CD8-positive, alpha-beta memory T cell (primary cell): ENCODE measurements at places on chromosomes 5 and 9. TPM values are rescaled to one million over a fixed set of nuclear protein-coding genes. Genes with fewer than 3 reads are reported as not detected.

NEK6 gene
- 9.5 TPM for polyA plus RNA-seq

SLC27A6 gene
- not detected for polyA plus RNA-seq

TSLP gene
- polyA plus RNA-seq: 0.10 TPM

SHISAL2B gene
- not detected for polyA plus RNA-seq

GGTA1 gene
- not detected for polyA plus RNA-seq

ZNF366 gene
- polyA plus RNA-seq: not detected

TRIM7 gene
- 0.74 TPM for polyA plus RNA-seq

FOXI1 gene
- not detected for polyA plus RNA-seq

DNA sequence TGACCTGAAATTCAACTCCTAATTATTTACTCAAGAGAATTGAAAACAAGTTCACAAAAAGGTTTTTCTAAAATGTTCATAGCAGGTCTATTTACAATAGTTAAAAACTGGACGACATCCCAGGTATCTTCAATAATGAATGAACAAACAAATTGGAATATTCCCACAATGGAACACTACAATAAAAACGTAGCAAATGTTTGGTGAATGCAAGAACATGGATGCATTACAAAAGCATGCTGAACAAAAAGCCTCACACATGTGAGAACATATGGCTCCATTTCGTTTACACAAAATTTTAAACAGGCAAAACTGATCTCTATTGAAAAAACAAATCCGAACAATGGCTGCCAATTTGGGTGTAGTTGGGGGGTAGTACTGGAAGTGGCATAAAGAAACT is 669.9 kb downstream of the MTRR start:
- no peaks in the 10 kb centered on the region for H3K36me3 ChIP-seq
- no peak for DNase-seq
- no peak overlapping the region for H3K4me3 ChIP-seq
- no peaks in the 10 kb centered on the region for H3K4me1 ChIP-seq

- no peak overlapping the region for H3K27ac ChIP-seq
- H3K4me3 ChIP-seq: no peak overlapping the region
- no peak for DNase-seq
- no peaks in the 10 kb centered on the region for H3K27me3 ChIP-seq
- peaks cover 4% of the 10 kb centered on the region for H3K36me3 ChIP-seq
These were observed 31.6 kb downstream of the TMEM161B start for GRCh38 chr5:88236866-88237642.

GRCh38 chr5:2602451-2603271 is 148.8 kb downstream of the IRX2 start:
- no peaks in the 10 kb centered on the region for H3K36me3 ChIP-seq
- H3K27me3 ChIP-seq: no peaks in the 10 kb centered on the region
- DNase-seq: no peak
- H3K4me1 ChIP-seq: no peaks in the 10 kb centered on the region

DNA sequence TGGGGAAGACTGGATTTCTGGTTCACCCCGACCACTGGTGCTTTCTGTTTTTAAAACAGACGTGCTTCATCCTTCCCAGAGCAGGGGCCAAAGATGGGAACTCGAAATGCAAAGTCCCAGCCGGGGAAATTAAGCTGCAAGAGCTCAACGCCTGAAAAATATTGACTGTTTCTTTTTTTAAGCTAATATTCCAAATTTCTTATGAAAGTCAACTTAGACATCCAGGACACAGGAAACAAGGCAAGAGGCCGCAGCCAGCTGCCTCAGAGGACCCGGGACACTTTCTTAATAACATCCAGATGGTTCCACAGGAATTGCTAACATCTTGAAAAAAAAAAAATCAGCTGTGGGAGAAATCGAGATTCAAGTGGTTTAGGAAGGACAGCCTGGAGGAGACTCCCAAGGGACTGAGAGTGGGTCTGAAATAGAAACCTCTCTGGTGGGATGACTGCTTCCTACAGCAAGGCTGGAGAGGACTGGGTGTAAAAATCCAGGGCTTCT is 144.9 kb downstream of the FGF1 start:
- H3K36me3 ChIP-seq: no peaks in the 10 kb centered on the region
- H3K27me3 ChIP-seq: no peaks in the 10 kb centered on the region
- no peaks in the 10 kb centered on the region for H3K4me1 ChIP-seq

- H3K27me3 ChIP-seq: no peaks in the 10 kb centered on the region
- no peak overlapping the region for H3K27ac ChIP-seq
- no peak for DNase-seq
- H3K4me3 ChIP-seq: no peak overlapping the region
- no peaks in the 10 kb centered on the region for H3K4me1 ChIP-seq
These were observed 478.5 kb upstream of the SMARCA2 start for GRCh38 chr9:1536522-1537170.

GRCh38 chr5:61811052-61811451 is 479.0 kb downstream of the ZSWIM6 start:
- no peak overlapping the region for H3K27ac ChIP-seq
- no peaks in the 10 kb centered on the region for H3K4me1 ChIP-seq
- no peak for DNase-seq
- no peak overlapping the region for H3K4me3 ChIP-seq

GRCh38 chr9:111393971-111394370 is 63.9 kb upstream of the OR2K2 start:
- no peak overlapping the region for H3K27ac ChIP-seq
- H3K36me3 ChIP-seq: peaks cover 33% of the 10 kb centered on the region
- no peak overlapping the region for H3K4me3 ChIP-seq
- no peak for DNase-seq

GRCh38 chr9:127588740-127589506 is 23.2 kb upstream of the STXBP1 start:
- no peaks in the 10 kb centered on the region for H3K36me3 ChIP-seq
- no peaks in the 10 kb centered on the region for H3K27me3 ChIP-seq
- H3K4me1 ChIP-seq: no peaks in the 10 kb centered on the region
- no peak overlapping the region for H3K4me3 ChIP-seq
- no peak overlapping the region for H3K27ac ChIP-seq

GRCh38 chr9:113563826-113564497 is 100.4 kb downstream of the RGS3 start:
- H3K36me3 ChIP-seq: no peaks in the 10 kb centered on the region
- no peak for DNase-seq
- H3K27me3 ChIP-seq: no peaks in the 10 kb centered on the region
- H3K4me3 ChIP-seq: no peak overlapping the region
- no peak overlapping the region for H3K27ac ChIP-seq

- DNase-seq: no peak
- no peaks in the 10 kb centered on the region for H3K36me3 ChIP-seq
- no peak overlapping the region for H3K27ac ChIP-seq
- no peaks in the 10 kb centered on the region for H3K27me3 ChIP-seq
- H3K4me1 ChIP-seq: no peaks in the 10 kb centered on the region
- no peak overlapping the region for H3K4me3 ChIP-seq
These were observed 88.8 kb downstream of the TLE4 start for GRCh38 chr9:79660615-79661014.

DNA sequence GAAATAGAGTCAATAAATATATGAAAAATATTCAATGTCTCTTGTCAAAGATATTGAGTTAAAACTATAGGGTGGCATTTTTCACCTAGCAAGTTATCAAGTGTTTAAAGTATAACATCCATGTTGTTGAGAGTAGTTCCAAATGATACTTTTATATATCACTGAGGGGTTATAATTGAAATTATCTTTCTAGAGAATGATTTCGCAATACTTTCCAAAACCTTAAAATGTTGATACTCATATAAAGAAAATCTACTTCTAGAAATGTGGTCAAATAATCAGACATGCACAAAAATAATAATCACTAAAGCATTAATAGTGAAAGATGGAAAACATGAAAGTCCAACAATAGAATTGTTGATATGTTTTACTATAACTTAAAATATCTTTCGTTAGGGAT is 50.1 kb downstream of the OXCT1 start:
- H3K27me3 ChIP-seq: no peaks in the 10 kb centered on the region
- H3K36me3 ChIP-seq: no peaks in the 10 kb centered on the region
- H3K4me1 ChIP-seq: no peaks in the 10 kb centered on the region
- no peak overlapping the region for H3K4me3 ChIP-seq
- H3K27ac ChIP-seq: no peak overlapping the region
- no peak for DNase-seq

DNA sequence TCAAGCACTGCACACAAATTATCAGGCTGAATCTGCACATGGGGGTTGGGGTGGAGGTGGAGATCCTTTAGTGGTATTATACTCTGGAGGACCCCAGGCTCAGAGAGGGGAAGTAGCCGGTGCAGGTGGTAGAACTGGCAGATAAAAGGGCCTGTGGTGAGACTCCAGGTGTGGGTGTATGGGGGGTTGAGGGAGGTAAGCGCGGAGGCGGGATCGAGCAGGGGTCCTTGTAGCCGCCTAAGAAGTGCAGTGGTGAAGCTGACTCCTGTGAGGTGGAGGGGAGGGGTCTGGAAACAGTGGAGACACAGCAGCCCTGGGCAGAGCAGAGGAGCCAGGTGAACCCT is 841 bp downstream of the ACSL6 start:
- DNase-seq: no peak
- no peak overlapping the region for H3K4me3 ChIP-seq
- H3K4me1 ChIP-seq: peaks cover 11% of the 10 kb centered on the region
- H3K36me3 ChIP-seq: no peaks in the 10 kb centered on the region
- peaks cover 3% of the 10 kb centered on the region for H3K27me3 ChIP-seq

DNA sequence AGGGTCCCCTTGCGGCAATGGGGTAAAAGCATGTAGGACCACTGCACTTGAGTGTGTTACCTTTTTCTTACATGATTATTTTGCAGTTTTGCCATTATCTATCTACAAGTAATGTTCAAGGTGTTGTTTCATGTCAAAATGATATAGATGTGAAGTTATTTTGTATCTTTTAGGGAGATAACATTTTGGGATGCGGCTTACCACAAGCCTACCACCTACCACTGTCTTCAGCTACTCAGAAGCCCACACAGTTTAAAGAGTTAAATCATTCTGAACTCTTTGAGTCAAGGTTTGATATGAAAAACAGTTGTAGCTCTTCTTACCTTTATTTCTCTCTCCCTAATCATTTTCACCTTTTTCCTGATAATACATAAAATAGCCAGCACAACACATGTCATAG is 19.8 kb downstream of the CERT1 start:
- peaks cover 6% of the 10 kb centered on the region for H3K36me3 ChIP-seq
- no peaks in the 10 kb centered on the region for H3K4me1 ChIP-seq
- DNase-seq: no peak
- no peak overlapping the region for H3K27ac ChIP-seq
